ENCODE measurements at places on chromosomes 11 and 22. TPM values are rescaled to one million over a fixed set of nuclear protein-coding genes. Genes with fewer than 3 reads are reported as not detected.

The OR8D1 gene
- total RNA-seq, result not detected

The ADAMTS8 gene
- total RNA-seq, result 0.07 TPM

The P2RY6 gene
- total RNA-seq, result 1.5 TPM

The MUC5AC gene
- not detected for total RNA-seq

The TAF6L gene
- 27.2 TPM for total RNA-seq

The C1QTNF5 gene
- 15.8 TPM for total RNA-seq

The HRAS gene
- total RNA-seq, result 46.1 TPM

The TCN1 gene
- not detected for total RNA-seq

The CARD18 gene
- total RNA-seq, result not detected

The EXPH5 gene
- 0.26 TPM for total RNA-seq

The MMP1 gene
- 746 TPM for total RNA-seq

The HOATZ gene
- total RNA-seq, result not detected

The TSGA10IP gene
- not detected for total RNA-seq

The PACSIN3 gene
- 18.2 TPM for total RNA-seq

The PGA3 gene
- not detected for total RNA-seq

The KIRREL3 gene
- total RNA-seq, result 4.6 TPM

The DEPDC7 gene
- total RNA-seq, result 4.6 TPM

The KCTD17 gene
- 36.0 TPM for total RNA-seq

The RIMBP3C gene
- not detected for total RNA-seq

The GVQW3 gene
- total RNA-seq, result 1.4 TPM

The ART5 gene
- total RNA-seq, result not detected

The RIMBP3B gene
- 0.23 TPM for total RNA-seq

The TESMIN gene
- total RNA-seq, result 0.10 TPM

The MOGAT2 gene
- total RNA-seq, result not detected

The ME3 gene
- 40.7 TPM for total RNA-seq

The RIC3 gene
- not detected for total RNA-seq

The MS4A1 gene
- total RNA-seq, result not detected

The DEFB131B gene
- total RNA-seq, result not detected

The RFPL1 gene
- total RNA-seq, result not detected

The RABL2B gene
- total RNA-seq, result 18.2 TPM

The PDE2A gene
- 5.2 TPM for total RNA-seq

The MMP20 gene
- not detected for total RNA-seq

The KRTAP5-8 gene
- not detected for total RNA-seq

The RPUSD4 gene
- 22.5 TPM for total RNA-seq

The SYT13 gene
- total RNA-seq, result under 0.01 TPM

The CCDC117 gene
- 16.6 TPM for total RNA-seq

The TMEM86A gene
- 0.30 TPM for total RNA-seq

The TRIM49D2 gene
- not detected for total RNA-seq

The GRK3 gene
- 1.2 TPM for total RNA-seq

The SLC7A4 gene
- total RNA-seq, result 0.30 TPM

The MMP8 gene
- 0.07 TPM for total RNA-seq

The HORMAD2 gene
- total RNA-seq, result not detected

The PLEKHB1 gene
- 2.5 TPM for total RNA-seq

The ANO9 gene
- not detected for total RNA-seq

The PAMR1 gene
- total RNA-seq, result 74.1 TPM

The TPBGL gene
- under 0.01 TPM for total RNA-seq

The GGTLC2 gene
- not detected for total RNA-seq

The OR51E2 gene
- total RNA-seq, result not detected

The MS4A6A gene
- not detected for total RNA-seq

The TSPAN32 gene
- 0.46 TPM for total RNA-seq

The DERL3 gene
- total RNA-seq, result 0.85 TPM

The MYOD1 gene
- total RNA-seq, result not detected

The CD82 gene
- 36.7 TPM for total RNA-seq

The SUSD2 gene
- 46.2 TPM for total RNA-seq

The CTTN gene
- total RNA-seq, result 320 TPM

The UCP3 gene
- total RNA-seq, result 0.65 TPM

The PTPN5 gene
- not detected for total RNA-seq

The MUC15 gene
- total RNA-seq, result not detected

The SAA4 gene
- total RNA-seq, result not detected
